ENCODE measurements at places on chromosomes 11 and 22.

- DNase-seq: no peak
Measured at GRCh38 chr11:123363556-123363955, 66.5 kb upstream of the GRAMD1B start.

DNA sequence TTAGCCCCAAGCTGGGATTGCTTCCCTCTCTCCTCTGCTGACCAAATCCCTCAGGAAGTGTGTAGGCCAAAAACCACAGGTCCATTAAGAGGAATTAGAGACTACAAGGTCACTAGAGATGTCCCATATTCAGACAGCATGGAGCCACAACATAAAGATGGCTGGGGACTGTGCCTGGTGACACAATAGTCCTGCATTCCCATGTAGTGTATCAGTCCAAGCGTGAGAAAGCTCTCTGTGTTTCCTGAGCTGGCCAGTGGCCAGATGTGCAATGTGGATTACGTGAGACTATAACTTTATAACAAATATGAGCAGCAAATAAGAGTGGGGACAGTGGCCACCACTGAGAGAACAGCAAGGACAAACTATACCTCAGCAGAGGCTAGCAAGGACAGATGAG is 7.6 kb upstream of the MS4A10 start:
- DNase-seq: peak; percentile 62

GRCh38 chr11:102610200-102610599 is 14.9 kb downstream of the MMP20 start:
- DNase-seq: no peak

DNA sequence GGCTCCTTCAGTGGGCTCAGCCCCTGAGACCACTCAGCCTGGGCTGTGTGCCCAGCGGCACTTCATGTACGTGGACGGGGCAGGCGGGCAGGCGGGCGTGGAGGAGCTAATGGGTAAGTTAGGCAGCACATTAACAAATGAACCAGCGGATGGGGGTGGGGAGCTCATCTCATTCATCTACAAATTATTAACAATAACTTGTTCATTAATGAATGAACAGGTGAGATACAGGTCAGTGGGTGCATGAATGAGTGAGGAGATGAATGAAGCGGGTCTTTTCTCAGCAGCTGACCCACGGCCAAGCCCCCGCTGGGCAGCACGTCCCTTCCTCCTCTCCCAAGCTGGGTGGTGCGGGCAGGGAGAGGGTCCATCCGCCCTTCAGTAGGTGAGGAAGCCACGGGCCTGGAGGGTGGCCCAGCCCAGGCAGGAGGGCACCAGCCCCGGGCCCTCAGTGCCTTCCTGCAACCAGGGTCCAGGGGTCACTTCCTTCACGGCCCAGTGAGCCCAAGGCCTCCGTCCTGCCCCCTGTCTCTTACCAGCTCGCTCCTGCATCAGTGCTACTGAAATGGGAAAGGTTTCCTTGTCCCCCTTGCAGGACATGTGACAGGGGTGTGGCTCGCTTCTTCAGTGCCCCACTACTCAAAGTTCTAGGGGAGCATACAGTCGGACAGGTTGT is 60.5 kb upstream of the KCNQ1OT1 start:
- no peak for DNase-seq

DNA sequence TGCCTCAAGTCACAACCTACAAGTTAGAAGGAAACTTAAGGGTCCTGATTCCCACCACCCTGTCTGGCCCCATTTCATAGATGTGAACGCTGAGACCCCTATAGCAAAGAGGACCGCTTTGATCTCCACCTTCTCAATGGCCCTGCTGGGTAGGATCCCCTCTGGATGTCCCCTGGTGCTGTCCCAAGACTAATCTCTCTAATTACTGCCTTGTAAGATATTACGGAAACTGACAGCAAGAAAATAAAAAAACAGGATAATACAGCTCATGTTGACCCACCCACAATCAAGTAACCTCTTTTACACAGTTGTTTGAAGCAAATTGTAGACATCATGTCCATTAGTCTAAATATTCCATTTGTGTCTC is 20.9 kb downstream of the IGLL5 start:
- DNase-seq: no peak

DNA sequence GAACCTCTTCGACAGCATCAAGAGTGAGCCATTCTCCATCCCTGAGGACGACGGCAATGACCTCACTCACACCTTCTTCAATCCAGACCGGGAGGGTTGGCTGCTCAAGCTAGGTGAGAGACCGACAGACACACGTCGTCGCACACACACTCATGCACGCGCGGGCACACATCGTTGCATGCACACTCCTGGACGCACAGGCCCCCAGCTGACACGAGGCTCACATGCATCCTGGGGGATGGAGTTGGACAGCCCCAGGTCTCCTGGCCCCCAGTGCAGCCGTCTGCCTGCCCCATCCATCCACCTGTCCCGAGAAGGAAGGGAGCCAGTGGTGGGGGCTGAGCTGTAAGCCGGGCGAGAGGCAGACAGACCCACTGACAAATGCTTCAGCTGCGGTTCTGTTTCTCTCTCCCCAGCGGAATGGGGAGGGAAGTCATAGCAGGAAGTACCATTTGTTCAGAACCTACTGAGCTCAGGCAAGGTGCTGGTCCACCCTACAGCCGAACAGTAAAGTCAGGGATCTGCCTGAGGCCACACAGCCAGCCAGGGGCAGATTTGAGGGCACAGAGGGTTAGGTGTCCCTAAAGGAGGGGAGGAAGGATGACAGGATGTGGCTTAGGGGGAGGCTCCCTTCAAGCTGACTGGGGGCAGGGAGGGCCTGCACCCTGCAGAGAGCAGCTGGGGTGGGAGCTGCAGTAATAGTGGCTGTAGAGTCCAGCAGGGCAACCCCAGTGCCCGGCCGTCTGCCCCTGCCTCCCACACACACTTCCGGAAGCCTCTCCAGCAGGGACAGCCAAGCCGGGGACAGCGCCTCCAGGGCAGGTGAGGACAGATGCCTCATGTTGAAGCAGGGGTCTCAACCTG is 27.1 kb downstream of the CYTH4 start:
- no peak for DNase-seq

GRCh38 chr11:125871391-125872137 is 15.9 kb upstream of the HYLS1 start:
- DNase-seq: no peak

DNA sequence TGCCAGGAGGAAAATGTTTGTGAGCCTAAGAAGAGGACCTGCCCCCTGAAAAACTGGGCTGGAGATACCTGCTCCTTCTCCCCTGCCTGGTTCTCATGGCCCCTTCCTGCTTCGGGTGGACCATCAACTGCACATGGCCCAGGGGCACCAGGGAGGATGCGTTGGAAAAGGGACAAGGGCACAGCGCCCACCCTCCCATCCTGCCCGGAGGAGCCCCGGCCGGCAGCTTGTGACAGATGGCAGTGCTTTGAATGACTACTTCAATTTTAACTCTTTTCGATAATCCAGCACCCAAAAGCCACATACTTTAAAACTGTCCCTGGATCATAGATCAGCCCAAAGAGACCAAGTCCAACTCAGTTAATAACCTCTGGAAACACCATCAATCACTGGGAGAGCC is 135.8 kb upstream of the NECTIN1 start:
- no peak for DNase-seq

DNA sequence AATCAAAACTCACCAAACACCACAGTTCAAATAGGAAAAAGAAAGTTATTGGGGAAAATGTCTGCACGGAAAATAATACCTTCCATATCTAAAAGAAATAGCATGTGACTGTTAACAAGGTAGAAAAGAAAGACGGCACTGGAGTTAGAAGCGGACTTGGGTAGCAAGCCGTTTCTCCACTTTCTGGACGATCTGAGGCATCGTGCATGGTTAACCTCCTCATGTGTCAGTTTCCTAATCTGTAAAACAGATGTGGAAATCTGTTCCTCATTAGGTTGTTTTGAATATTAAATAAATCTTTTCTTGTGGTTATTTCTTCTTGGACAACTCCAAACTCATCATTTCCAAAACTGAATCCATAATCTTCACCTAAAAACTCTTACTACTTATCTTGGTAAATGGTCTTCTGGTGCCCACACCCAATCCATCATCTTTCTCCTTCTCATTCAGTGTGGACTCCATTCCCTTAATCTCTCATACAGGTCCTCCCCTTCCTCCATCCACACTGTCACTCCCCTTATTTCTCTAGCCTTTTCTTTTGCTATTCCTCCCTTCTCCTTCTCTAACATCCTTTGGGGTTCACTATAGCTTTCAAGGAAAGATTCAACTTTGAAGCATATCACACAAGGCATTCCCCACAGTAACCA is 53.5 kb downstream of the VSIG10L2 start:
- no peak for DNase-seq

DNA sequence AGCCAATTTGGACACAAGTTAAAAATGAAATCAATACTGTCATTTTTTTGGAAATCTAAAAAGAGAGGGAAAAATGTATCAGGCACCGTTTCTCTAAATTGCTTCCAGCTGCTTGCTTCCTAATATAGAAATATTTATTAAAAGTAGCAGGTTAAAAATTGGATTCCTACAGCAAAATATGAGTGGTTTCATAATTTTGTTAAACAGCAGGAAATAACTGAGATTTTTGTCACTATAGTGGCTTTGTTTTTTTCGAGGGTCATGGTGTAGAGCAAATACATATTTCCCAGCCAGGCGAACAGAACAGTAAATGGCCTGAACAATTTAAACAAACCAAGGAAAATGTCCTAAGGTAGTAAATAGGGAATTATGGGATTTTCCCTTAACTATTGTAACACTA is 159.7 kb downstream of the DDX10 start:
- no peak for DNase-seq

GRCh38 chr22:21861264-21861848 is 6.1 kb downstream of the MAPK1 start:
- no peak for DNase-seq

DNA sequence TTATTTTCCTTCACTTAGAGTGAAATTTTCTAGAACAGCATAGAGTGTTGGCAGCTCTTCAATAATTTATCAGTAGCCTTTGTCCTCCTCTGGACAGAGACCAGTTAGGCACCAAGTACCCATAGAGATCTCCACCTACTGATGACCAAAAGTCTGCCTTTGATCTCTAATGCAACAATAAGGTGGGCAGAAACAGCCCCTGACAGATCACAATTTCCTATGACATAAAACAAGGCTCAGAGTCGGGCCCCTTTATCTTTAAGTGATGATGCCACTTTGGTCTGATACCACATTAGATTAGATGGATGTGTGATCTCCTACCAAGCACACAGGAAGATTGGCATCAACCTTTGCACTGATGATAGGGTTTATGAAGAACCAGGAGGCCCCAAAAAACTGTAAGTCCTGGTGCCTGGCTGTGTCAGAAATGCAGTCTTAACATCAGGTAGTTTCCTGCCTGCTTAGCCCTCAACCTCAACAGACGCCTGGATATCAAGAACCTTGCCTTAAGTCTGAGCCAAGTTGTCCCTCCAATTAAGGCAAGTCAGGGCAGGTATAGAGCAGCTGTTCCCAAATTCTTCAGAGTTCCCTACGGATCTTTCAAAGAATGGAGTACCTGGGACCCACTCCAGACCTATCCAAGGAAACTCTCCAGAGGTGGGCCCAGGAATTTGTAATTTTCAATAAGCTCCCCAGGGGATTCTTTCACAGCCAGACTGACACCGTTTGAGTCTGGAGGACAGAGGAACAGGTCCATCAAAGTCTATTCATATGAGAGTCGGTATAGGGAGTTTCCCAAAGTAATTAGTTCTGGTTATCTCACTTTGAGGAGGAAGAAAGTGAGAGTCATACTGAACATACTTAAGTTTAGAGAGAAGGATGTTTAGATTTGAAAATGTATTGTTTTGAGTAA is 30.6 kb upstream of the TMPRSS4 start:
- no peak for DNase-seq

DNA sequence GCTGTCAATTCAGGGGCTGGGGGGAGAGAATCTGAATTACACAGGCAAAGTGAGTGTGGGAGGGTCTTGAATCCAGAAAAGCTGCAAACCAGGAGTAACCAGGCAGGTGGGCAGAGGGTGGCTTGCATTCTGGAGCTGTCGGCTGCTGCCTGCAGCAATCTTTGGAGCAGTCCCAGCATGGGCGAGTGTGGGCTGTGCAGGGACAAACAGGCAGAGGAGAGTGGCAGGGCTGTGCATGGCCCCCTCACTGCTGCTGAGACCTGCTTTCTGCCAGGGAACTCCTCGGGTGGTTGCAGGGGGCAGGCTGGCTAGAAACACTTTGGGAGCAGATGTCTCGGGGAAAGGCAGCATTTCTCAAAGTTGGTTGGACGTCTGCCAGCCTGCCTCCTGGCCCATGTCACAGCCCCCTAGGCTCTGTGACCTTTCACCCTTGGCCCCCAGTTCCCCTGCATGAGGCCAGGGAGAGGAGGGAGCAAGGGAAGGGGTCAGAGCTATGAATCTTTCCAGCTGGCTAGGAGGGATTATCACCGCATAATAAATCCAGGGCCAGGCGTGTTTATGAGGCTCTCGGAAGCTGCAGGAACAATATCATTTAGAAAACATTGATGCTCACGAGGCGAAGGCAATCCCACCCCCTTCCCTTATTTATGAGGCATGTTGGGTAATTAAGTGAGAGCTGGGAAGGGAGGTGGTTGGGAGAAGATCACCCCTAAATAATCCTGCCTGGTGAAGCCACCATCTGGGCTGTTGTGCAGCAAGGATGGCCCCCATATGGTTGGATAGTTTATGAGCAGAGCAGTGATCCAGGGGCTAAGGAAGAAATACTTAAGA is 212.3 kb upstream of the NCAM1 start:
- no peak for DNase-seq

DNA sequence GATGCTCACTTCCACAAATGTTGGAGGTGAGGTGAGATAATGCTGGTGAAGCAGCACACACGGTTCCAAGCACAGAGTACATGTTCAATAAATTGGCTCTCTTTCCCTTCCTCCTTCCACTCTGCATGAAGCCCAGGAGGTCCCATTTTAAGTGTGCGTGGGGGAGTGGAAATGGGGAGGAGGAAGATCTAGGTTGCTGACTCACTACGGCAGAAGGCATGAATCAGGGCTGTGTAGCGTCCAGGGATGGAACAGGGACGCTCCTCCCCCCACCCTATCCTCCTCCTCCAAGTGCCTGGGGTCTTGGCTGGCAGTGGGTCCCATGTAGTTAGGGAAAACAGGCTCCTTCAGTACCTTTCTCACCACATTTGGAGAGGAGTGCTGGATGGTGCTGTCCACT is 44.2 kb downstream of the TRIM66 start:
- DNase-seq: no peak

- no peak for DNase-seq
Measured at GRCh38 chr11:94310191-94310875, 6.0 kb downstream of the IZUMO1R start.

- peak; percentile 24 for DNase-seq
Measured at GRCh38 chr11:41836431-41836830, 377.0 kb upstream of the LRRC4C start.

DNA sequence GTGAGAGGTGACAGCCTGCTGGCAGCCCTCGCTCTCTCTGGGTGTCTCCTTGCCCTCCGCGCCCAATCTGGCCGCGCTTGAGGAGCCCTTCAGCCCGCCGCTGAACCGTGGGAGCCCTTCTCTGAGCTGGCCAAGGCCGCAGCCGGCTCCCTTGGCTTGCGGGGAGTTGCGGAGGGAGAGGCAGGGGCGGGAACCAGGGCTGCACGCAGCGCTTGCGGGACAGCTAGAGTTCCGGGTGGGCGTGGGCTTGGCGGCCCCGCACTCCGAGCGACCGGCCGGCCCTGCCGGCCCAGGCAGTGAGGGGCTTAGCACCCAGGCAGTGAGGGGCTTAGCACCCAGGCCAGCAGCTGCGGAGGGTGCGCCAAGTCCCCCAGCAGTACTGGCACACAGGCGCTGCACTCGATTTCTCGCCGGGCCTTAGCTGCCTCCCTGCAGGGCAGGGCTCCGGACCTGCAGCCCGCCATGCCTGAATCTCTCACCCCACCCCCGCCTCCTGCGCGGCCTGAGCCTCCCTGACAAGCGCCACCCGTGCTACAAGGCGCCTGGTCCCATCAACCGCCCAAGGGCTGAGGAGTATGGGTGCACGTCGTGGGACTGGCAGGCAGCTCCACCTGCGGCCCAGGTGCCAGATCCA is 1526.1 kb downstream of the FAM181B start:
- no peak for DNase-seq

Measured in AG04449 (cell line).